Suppressor macrophage (primary cell): ENCODE measurements at places on chromosomes 2 and 18.

- peak; percentile 65 for DNase-seq
These were observed 147.1 kb upstream of the FHL2 start for GRCh38 chr2:105545730-105546627.

DNA sequence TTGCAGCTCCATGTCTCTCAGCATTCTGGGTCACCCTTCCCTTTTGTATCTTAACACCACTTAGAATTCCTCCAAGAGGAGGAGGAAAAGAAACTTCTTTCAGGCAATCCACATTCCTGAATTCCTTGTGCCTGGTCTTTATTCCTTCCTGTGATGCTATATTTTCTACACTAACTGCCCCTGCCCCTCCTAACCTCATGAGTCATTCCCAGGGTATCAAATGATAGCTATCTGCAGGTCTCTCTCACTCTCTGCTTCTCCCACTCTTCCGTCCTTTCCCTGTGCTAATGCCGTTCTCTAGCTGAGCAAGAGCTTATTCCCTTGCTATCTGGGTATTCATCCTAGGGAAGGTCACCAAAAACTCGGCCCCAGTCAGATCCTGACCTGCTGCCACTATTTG lies 395.0 kb upstream of the TCF4 start:
- DNase-seq: no peak

DNA sequence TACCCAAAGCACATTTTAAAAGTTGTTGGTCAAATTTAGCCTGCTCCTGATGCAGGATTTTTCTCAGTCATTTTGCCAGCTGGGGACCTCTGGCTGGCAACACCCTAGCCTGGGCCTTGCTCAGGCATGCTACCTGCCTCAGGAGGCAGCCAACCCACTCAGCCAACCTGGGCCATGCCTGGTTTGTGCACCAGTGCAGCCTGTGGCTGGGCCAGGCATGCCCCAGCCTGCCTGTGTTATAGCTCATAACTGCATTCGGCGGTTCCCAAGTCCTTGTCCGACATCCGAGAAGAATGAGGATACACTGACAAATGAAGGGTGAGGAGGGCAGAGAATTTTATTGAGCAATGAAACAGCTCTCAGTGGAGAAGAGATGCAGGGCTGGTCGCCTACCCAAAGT lies 608.0 kb downstream of the SUCLG1 start:
- DNase-seq: no peak

- DNase-seq: no peak
These were observed 4.9 kb downstream of the KCNE4 start for GRCh38 chr2:223056701-223057418.

- no peak for DNase-seq
These were observed 314.1 kb downstream of the MYCN start for GRCh38 chr2:16254356-16254965.

DNA sequence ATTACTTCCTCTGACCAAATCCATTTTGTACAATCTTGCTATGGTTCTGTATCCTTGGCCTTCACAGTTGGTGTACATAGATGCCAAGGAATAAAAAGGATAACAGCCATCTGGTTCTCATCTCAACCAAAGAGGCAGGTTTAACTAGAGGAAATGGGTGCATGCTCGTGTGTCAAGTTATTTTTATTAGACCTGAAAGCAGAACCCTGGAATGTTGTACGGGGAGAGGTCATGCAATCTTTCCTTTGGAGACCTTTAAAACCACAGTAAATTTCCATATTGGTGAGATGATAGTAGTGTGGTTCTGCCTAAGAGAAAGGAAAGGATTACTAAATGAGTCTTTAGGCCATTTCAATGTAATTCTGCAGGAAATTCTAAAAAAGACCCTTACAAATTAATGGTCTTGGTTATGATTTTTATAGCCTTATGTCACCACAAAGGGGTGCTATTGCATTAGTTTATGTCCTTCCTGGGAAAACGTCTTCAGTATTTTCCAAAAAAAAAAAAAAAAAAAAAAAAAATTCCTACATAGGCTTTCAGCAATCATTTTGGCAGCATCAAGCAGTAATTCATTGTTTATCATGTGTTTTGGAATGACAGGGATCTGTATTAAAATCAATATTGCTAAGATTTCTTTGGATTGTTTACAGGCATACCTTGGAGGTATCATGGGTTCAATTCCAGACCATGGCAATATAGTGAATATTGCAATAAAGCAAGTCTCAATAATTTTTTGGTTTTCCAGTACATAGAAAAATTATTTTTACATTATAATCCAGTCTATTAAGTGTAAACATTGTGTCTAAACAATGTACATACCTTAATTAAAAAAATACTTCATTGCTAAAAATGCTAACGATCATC lies 270.8 kb downstream of the NYAP2 start:
- DNase-seq: peak; percentile 44

GRCh38 chr2:144213797-144214196 lies 306.1 kb downstream of the ZEB2 start:
- no peak for DNase-seq

DNA sequence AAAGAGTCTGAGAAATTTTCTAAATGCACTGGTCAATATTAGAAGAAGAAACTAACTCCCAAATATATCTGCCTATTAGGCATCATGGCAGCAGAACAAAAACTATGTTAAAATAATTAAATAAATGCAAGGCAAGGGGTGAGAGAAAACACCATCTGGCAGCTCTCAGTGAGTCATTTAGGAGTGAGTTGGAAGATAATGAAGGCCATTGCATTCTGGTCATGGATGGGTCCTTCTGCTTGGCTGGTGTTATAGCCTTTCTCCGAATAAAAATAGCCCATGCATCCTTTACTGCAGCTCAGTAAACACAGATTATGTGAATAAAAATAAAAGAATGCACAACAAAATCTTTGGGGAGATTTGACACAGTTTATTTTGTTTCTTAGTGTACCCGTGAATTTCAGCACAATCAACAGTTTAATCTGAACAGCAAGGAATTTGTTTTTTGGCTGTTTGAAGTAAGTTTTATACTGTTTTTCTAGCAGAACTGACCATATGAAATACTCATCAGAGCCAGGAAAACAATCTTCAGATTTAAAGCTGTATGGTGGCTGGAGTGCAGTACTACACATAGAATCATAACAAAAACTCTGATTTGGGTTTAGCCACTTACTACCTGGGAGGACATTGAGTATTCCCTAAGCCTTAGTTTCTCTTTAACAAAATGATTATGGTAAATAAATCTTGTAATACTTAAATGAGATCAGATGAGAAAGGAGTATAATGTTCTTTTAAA lies 225.1 kb upstream of the ITGA4 start:
- DNase-seq: no peak

- DNase-seq: peak; percentile 63
These were observed 386.5 kb downstream of the DLGAP1 start for GRCh38 chr18:4068552-4069158.

DNA sequence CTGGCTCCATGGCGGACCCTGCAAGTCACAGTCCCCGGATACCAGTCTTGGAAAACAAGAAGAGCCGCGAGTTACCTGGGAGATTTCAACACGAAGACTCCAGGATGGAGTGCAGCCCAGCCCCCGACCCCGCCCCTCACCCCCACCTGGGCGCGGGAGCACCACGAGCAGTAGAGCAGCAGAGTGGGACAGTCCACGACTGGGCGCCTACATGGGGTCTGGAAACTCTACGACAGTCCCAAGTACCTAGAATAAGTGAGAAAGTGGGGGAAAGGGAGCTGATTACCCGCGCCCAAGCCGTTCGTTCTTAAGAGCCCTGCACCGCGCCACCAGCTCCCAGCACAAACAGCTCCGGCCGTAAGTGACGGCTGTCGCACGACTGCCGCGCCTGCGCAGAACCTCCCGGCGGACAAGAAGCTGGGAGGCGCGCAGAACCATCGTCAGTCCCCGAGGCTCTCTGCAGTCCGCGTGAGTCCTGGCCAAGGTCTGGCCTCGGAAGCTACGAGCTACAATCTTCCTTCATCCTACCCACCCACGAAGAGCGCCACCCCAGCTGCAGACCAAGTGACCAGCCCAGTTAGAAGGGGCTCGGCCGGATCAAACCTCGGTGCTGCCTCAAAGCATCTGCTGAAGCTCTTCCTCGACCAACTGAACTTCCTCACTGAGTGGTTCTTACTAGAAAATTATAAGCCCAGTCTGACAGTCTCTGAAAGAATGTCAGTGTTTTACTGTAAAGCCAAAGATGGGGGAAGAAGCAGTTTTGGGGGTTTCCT lies at the start of gene DPY30:
Gene DPY30, minus strand, starts transcription at position 359 of the 773 bp plus-strand sequence. Its CDS starts 349 bp downstream, at position 10.
- peak; percentile 94 for DNase-seq

GRCh38 chr2:108082978-108083377 lies 96.7 kb downstream of the SLC5A7 start:
- DNase-seq: no peak

DNA sequence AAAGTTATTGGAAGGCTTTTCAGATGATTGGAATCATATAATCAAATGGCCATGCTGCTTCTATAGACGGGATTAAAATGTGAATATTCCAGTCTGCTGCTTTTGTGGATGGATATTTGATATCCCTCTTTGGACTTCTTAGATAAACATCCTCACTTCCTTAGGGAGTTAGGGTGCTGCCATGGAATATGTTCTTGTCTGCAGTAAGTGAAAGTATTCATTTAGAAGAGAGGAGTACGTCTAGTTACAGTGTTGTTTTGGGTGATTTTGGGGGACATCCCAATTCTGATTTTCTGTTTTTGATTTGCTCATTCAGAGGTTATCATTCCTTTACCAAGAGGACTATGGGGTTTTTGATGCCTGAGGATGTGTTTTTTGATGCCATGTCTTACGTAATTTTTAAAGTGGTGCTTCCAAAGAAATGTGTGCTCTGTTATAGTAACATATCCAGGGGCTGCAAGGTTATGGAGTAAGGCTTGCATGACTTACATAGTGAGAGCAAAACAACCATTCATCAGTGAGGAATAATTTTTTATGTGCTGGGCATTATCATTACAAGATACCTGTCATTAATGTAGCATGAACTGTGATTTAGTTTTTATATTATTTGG lies 33.6 kb downstream of the ASXL3 start:
- DNase-seq: no peak

- DNase-seq: no peak
These were observed 410.5 kb upstream of the MEIS1 start for GRCh38 chr2:66024391-66024790.

GRCh38 chr2:128284037-128284441 lies 34.6 kb downstream of the HS6ST1 start:
- DNase-seq: no peak

- no peak for DNase-seq
These were observed 943.8 kb downstream of the LRP1B start for GRCh38 chr2:141187075-141187439.

GRCh38 chr2:173524256-173524955 lies 169.7 kb downstream of the CDCA7 start:
- DNase-seq: peak; percentile 70

DNA sequence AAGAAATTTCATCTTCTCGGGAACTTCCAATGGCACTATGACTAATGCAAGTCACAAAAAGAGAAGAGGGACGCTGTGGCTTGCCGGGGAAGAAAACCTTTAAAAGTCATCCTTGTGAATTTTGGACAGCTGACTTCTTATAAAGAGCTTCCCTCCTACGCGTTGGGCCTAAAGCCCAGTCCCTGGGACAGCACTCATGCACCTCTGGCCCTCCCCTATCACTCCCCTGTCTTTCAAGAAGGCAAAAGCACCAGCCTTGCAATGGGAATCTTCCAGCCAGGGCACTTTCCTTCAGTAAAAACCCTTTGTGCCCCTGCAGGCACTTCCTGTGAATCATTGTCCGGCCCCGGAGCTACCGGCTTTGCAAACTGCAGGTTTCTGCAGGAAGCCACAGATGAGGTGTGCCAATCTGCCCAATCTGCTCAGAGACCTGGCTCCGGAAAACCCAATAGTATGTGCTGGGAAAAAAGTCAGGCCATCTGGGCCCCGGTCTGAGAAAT lies 7.1 kb downstream of the MREG start:
- peak; percentile 99 for DNase-seq

GRCh38 chr2:109679626-109680025 lies 65.5 kb downstream of the SOWAHC start:
- DNase-seq: no peak

- peak; percentile 9 for DNase-seq
These were observed 219.0 kb downstream of the MYO3B start for GRCh38 chr2:170396799-170397459.

DNA sequence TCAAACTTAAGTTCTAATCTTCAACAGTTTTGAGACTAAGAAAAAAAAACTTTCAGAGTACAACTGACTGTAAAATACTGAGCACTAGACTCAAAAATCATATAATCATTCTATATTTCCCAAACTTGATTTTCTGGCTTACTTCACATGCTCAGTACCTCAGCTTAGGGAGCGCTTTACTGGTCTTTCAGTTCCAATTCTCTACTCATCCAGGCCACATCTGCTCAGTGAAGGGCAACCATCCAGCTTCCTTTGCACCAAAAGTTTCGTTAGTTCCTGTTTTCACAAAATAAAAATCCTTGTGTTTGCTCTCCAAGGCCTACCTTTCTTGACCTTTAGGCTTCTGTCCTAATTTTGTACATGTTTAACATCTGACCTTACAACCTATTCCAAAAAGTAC lies 287.6 kb upstream of the LRRTM1 start:
- no peak for DNase-seq

- DNase-seq: no peak
These were observed 126.2 kb upstream of the DTNA start for GRCh38 chr18:34583895-34584294.

DNA sequence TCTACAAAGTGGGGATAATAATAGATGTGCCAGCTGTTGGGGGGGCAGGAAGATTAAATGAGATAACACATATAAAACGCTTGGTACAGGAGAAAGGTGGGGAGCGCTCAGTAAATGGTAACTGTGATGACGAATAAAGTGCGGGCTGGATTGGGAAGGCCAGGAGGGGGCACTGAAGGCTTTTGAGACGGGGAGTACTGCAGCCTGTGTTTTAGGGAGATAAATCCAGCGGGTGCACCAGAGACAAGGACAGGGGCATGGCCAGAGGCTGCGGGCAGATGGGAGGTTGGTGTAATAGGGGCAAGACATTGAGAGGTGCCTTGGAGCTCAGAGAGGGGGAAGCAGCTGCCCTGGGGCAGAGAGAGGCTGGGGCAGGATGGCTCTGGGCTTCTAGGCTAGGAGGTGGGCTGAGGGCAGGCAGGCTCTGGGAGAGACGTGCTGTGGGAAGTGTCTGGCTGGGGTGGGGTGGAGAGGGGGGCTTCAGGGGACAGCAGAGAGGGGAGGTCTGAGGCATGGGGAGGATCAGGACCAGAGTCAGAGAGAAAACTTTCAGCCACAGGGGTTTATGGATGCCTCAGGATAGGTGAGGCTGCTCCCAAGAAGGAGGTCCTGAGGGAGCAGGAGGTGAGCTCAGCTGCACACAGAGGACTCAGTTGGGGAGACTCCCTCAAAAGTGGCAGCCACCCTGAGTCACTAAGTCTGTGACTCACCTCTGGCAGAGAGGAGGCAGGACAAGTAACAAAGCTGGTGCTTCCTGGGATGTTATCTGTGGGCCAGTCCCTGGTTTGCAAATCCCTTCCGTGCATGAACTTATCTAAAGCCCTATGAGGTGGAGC lies 18.8 kb downstream of the TEX44 start:
- DNase-seq: peak; percentile 41

- no peak for DNase-seq
These were observed 16.2 kb downstream of the CYP26B1 start for GRCh38 chr2:72131371-72131891.

DNA sequence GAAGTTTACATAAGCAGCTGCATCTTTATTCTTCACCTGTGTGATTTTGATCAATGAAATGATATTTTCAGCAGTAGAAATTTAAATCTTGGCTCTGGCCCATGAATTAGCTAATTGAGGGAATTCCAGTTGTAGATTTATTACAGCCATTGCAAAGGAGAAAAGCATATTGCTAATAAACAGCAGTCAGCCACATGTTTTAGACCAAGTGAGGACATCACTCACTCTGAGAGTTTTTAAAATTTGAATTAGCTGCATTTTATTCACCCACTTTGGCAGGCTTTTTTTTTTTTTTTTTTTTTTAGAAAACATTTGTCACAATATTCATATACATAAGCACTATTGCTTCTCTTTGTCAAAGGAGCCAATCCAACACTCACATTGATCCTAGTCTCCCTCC lies 479.4 kb upstream of the VRK2 start:
- DNase-seq: no peak
